ENCODE measurements at places on chromosomes 16 and 17.

GRCh38 chr17:55546991-55547664 lies 35.9 kb upstream of the SMIM36 start:
- DNase-seq: no peak

GRCh38 chr16:66594739-66595138 lies 9.8 kb upstream of the CMTM3 start:
- no peak for DNase-seq

DNA sequence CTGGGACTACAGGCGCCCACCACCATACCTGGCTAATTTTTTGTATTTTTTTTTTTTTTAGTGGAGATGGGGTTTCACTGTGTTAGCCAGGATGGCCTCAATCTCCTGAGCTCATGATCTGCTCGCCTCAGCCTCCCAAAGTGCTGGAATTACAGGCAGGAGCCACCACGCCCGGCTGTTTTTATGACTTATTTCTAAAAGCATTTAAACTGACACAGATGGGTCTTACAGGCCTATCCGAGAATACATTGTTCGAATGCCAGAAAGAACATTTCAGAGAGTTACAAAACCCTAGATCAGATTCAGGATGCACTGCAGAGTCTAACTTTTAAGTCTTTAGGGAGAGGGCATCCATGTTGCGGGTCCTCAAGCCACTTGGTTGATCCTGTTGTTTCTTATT lies 234.7 kb upstream of the MAF start:
- DNase-seq: no peak

DNA sequence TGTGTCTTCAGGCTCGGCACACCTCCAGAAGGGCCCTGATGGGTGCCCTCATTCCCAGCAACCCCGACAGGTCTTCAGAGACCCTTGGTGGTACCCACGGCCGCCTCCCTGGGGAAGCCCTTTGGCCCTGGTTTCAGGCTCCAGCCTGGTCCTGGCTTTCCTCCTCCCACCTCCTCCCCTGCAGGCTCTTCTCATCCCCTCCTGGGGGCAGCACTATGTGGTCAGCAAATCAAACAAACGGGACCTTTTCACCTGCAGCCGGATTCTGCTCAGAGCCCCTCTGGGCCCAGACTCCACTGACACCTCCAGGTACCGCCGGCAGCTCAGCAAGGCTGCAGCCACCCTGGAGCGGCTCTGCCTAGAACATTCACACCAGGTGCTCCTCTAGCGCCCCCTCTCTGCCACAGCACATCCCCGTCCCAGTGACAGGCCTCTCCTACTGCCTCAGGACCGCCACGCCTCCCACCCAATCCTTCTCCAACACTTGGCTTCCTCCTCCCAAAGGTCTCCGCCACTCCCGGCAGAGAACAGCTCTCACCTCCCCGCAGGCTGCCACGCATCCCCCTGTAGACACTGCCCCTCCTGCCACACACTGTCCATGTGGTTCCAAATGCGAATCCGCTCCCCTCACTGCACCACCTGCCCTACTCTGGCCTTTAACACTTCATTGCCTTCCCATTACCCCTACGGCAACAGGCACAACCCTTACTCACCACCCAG lies 12.0 kb downstream of the CORO7 start:
- DNase-seq: peak; percentile 25

- no peak for DNase-seq
Measured at GRCh38 chr17:58956997-58957724, 149.5 kb downstream of the TRIM37 start.

GRCh38 chr17:79557276-79558090 lies 53.4 kb downstream of the RBFOX3 start:
- DNase-seq: no peak

DNA sequence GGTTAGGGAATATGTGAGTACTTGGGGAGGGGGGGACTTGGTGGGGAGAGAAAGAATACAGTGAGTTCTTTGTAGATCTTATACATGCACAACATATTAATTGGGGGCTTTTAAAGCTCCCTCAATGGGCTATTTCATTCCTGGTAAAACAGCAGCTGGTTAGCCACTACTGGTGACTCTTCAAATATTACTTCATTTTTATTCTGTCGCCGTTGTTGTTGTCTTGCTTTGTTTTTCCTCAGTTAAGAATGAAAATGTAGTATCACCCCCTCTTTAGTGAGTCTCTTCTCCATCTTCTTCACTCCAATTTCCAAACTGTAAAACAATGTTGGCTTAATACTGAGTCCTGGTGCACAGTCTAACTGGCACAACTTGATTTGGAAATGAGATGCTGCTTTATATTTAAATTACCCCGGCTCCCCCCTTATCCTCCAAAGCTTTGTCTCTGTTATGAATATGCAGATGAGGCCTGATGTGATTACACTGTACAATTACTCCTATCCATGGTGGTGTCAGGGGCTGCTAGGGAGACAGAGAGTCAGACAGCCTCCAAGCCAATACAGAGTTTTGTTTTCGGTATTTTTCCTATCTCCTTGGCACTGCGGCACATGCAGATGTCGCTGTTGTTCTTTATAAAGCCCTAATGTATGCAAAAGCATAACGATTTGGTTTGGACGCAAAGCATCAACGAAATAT lies 256.9 kb upstream of the PMFBP1 start:
- DNase-seq: no peak

GRCh38 chr16:86874141-86874540 lies 295.8 kb downstream of the FOXL1 start:
- no peak for DNase-seq

DNA sequence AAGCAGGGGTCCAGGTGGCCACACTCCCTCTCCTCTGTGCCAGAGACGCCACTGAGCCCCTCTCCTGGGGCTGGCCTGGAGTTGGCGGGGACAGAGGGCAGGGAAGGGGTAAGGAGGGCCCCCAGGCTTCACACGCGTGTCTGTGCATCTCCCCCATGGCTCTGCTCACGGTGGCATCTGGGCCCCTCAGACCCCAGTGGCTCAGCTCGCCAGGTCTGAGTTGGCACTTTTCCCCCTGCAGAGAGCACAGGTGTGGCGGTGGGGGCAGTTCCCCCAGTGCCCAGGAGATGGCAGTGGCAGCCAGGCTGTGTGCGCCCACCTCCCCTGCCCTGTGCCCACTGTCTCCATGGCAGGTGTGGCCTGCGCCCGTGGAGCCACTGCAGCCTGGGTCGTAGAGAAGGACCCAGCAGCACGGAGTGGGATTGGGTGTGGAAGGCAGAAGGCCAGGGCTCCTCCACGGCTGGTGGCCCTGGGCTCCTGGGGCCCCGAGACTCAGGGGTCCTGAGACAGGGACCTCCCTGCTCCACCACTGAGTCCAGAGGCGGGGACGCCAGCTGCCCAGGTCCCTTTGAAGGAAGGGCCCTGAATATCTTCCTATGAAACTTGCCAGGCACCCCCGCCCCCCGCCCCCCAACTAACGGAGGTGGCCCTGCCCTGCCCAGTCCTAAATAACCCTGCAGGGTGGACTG lies 4.3 kb upstream of the APRT start:
- DNase-seq: peak; percentile 52

GRCh38 chr17:83024218-83024971 lies 55.0 kb upstream of the METRNL start:
- DNase-seq: no peak

GRCh38 chr17:21357696-21358656 lies 18.2 kb upstream of the KCNJ12 start:
- no peak for DNase-seq

- DNase-seq: no peak
Measured at GRCh38 chr16:27698746-27699145, 148.8 kb downstream of the KATNIP start.

- no peak for DNase-seq
Measured at GRCh38 chr16:53900667-53901066, 196.7 kb downstream of the FTO start.

DNA sequence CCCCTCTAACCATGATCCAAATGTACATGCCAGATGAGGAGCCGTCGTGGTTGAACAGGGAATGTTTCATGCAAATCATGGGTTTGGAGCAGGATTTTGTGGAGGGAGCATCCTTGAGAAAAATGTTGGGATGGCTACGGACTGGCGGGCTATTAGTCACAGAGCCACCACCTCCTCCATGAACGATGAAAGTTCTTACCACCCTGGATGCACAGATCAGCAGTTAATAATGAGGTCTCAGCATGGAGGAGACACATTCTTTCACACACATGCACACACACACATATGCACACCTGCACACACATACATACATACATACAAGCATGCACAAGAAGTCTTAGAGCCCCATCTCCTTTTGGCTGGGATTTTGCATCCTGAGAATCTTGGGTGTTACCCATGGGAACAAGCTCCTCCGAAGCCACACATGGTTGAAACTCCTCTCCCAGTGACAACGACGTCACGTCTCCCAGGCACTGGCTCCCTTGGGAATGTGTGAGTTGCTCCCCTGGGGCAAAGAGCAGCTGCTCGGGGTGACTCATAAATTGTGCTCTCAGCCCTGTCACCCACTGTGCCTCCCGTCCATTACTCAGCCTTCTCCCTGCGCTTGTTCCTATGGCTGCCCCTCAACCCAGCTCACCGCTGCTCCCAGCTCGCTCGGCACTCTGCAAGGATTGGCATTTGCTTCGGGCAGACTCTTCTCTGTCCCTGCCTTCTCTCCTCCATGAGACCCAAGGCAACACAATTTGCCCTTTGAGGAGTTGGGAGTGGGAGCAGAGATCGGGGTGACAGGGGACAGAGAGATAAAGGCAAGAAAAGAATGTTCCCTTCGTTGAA lies 344.6 kb downstream of the SOX9 start:
- peak; percentile 91 for DNase-seq

- DNase-seq: no peak
Measured at GRCh38 chr17:73311428-73311780, 397 bp downstream of the CDC42EP4 start.

GRCh38 chr17:80312621-80313135 lies 52.0 kb downstream of the RNF213 start:
- peak; percentile 6 for DNase-seq

DNA sequence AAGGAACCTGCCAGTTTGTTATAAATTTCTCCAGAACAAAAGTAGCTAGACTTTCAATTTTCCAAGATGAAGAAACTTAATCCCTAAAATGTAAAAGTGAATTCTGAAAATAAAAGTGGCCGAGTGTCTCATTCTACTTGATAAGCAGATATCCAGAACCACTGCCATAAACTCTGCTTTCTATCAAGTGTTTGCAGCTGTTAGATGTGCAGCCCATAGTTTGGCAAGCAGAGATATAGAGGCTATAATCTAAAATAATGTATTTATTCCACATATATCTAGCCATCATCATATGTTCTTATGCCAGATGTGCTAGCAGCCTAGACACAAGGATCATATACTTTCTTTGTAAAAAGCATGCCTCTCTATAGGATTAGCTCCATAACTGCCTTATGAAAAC lies 14.7 kb upstream of the FBXL20 start:
- DNase-seq: no peak

- DNase-seq: no peak
Measured at GRCh38 chr17:60664022-60664421, 13.6 kb upstream of the BCAS3 start.

GRCh38 chr16:85174871-85175723 lies 62.8 kb upstream of the CIBAR2 start:
- DNase-seq: no peak

- DNase-seq: peak; percentile 73
Measured at GRCh38 chr17:83109793-83110645, 30.6 kb downstream of the METRNL start.

GRCh38 chr16:3028716-3029319 lies 5.0 kb downstream of the THOC6 start:
- DNase-seq: no peak

- no peak for DNase-seq
Measured at GRCh38 chr16:20704281-20704680, 6.8 kb upstream of the ACSM1 start.

DNA sequence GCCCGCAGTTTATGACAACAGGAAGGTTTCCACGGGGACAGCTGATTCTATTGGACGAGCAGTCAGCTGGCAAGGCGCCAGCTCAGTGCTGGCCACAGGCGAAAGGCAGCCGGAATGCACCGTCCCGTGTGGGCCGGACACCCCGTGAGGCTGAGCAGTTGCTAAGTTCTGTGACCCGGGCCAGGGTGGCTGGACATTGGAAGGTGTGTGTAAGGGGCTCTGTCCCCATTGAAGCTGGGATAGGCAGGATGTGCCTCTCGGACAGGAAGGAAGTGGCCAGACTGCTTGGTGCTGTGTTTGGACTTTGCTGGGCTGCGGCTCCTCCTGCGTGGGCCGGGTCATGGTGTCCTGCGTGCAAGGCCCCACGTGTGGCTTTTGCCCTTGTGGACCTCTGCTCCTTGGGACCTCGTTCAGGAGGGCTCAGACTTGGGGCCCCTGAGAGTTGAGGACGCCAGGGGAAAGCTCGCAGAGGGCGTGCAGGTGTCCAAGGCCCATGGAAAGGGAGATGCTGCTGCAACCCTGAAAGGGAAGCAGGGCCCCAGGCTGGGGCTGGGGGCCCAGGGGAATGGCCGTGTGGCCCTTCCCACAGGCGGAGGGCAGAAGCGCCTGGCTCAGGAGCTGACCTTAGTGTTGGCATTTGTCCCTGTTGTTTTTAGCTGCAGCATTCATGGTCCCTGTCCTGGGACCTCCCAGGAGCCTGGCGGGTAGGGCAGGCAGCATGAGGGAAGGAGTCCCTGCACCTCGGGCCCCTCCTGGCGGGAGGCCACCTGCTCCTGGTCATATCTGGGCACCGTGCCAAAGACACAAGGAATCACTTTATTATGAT lies 10.0 kb downstream of the BAIAP2 start:
- DNase-seq: peak; percentile 83

DNA sequence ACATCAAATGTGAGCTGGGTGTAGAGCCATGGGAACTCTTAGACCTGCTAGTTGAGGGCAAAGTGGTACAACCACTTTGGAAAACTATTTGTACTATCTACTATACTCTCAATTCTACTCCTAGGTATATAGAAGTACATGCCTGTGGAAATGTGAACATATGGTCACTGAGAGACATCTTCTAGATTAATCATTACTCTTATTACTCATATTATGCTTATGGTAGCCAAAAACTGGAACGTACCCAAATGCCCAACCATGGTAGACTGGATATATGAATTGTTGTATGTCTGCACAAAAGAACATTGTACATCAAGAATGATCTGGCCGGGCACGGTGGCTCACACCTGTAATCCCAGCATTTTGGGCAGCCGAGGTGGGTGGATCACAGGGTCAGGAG lies 2.7 kb downstream of the WDR45B start:
- no peak for DNase-seq

DNA sequence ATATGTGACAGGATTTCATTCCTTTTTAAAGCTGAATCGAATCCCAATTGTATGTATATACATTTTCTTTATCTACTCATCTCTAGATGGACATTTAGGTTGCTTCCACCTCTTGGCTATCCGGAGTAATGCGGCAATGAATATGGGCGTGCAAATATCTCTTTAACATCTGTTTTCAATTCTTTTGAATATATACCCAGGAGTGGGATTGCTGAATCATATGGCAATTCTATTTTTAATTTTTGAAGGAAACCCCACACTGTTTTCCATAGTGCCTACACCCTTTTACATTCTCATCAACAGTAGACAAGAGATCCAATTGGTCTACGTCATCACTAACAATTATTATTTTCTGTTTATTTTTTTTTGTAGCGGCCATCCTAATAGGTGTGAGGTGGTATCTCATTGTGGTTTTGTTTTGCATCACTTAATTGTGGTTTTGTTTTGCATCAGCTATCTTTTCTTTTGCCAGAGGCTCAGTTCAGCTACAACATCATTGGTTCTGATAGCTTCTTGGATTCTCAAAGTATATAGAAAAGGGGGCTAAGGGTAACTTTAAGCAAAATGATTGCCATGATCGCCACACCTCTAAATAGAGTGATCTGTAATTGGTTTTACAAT lies 25.6 kb upstream of the MAP2K6 start:
- DNase-seq: no peak
